ENCODE measurements at places on chromosomes 13 and 19.

DNA sequence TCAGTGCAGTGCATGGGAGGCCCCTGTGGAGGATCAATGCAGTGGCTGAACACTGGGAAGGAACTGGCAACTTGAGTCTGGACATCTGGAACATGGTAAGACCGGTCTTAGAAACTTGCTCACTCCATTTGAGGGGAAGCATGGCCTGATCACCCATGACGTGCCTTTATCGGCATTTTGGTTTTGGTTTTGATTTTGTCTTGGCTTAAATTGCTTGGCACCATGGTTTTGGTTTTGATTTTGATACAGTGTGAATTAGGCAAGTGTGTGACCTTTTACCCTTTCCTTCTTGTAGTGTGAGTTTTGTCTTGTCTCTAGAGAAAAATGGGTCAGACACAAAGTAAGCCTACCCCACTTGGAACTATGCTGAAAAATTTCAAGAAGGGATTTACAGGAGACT is 77.3 kb downstream of the ZNF486 start:
- DNase-seq, result no peak

GRCh38 chr19:23437901-23438300 is 42.6 kb upstream of the ZNF91 start:
- DNase-seq, result no peak

DNA sequence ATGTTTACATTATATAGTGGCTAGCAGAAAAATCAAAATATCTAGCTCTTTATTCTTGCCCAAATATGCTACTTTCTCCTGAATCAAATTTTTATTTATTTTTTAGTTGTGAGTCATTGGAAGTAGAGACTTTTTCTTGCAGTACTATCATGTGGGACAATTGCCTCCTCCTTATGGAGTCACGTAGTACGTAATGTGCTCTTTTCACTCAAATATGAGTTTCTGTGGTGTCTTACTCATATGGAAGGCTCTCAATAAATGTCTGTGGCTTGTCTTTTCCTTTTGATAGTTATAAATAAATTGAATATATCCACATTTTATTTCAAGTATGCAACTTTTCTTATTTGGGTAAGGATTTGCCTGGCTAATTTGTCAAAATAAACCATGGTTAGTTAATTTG is 1411.0 kb upstream of the SLC10A2 start:
- no peak for DNase-seq

DNA sequence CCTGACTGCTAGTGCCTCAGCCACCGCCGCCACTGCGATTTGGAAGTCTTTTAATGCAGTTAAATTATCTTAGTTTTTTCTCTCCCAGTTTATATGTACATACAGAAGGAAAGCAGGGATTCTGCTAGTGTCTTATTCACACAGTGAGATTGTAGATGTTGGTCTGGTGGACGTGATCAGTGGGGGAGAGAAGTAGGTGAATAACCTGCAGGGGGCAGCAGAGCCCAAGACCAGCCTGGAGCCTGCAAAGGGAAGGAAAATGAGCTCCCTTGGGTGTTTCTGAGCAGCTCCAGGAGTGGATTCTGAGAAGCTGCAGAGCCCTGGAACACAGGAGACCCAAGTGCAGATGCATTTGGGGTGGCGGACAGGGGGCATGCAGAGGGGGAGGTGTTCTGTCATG is 26.3 kb downstream of the ZNF844 start:
- no peak for DNase-seq

- no peak for DNase-seq
Measured at GRCh38 chr19:18351544-18351943, 11.1 kb downstream of the PGPEP1 start.

DNA sequence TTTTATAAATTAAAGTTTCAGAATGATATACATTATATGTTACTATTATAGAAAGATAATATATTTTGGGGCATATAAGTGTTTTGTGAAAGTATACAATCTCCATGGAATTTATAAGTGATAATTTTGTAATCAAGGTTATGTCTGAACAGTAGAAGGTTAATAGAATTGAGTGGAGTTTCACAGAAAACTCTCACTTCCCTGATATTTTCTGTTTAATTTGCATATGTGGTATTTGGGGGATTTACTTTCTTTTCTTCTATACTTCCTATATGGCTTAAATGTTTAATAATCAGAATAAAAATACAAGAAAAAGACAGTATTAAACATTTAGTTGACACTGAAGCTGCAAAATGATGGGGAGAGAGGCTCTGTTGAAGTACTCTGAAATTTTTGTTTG is 848.5 kb downstream of the DACH1 start:
- no peak for DNase-seq

DNA sequence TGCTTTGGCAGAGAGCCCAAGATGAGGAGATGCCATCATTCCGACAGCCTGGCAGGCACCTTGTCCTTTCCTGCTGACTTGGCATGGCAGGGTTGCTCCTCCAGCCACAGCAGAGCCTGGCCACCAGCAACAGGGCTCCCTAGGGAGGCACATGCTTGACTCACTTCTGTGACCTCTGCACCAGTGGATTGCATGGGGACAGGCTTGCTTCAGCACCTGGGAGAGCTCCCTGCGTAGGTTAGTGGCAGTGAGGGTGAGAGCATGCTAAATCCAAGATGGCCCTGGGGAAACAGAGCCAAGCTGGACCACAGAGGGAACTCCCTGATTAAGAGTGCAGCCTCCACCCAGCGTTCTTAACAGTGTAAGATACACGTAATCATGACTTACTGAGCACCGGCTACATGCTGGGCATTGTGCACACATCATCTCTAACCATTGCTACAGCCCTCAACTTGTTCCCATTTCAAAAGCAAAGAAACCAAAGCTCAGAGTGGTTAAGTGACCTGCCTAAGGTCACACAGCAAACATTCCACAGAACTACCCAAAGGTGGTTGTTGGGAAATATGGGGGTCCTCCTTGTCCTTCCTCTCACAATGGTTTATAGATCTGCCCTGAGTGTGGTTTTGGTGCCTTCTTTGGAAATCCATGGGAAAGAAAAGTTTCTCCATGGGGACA is 116.6 kb upstream of the UQCRFS1 start:
- DNase-seq, result no peak

DNA sequence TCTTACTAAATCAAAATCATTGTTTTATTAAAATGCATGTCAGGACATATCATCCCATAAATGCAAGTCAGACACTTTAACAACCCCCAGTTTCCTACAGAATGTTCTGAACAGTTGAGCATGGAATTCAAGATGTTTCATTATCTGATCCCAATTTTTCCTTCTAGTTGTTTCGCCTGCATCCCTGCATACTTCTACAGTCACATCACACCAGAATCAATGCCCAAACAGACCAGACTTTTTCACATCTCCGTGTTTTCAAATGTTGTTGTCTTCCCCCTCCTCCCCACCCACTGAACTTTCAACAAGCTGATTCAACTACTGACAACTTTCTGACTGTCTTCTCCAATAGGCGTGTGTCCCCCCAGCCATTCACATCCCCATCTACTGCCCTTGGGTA is 48.6 kb downstream of the LHFPL6 start:
- DNase-seq, result no peak

DNA sequence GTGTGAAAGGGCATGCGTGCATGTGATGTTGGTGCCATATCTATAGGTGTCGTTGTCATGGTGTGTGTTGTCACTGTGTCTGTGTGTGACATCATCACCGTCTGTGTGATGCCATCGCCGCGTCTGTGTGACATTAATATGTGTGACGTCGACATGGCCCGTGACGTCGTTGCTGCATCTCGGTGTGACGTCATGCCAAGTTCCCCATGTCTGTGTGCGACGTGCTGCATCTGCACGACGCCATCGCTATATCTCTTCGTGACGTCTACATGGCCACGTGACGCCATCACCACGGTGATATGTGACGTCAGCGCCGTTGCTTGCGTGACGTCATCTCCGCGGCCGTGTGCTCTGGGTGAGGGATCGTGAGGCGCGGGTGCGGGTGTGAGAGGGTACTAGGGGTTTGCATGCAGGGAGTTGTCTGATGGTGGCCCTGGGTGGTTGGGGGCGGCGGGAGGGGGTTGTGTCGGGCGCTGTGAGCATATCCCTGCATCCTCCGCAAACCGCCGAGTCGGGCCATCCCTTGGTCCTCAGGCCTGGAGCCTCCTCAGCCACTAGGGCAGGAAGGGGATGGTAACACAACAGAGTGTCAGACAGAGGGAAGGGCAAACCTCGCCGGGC is 14.6 kb downstream of the GTPBP3 start:
- DNase-seq, result no peak

GRCh38 chr13:28636069-28636468 is 22.9 kb upstream of the POMP start:
- no peak for DNase-seq

DNA sequence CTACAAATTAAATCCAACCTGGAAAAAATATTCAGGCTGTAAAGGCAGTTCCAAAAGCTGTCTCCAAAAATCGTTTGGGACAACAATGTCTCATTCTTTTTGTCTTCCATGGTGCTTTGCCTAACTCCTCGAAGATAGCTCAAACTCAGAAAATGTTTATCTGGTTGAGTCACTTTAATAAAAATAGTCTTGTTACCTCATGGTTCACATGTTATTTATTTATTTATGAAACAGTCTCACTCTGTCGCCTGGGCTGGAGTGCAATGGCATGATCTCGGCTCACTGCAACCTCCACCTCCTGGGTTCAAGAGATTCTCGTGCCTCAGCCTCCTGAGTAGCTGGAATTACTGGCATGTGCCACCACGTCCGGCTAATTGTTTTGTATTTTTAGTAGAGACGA is 4.9 kb upstream of the BRD4 start:
- DNase-seq, result no peak

GRCh38 chr19:29625186-29625651 is 19.1 kb downstream of the POP4 start:
- no peak for DNase-seq

- no peak for DNase-seq
Measured at GRCh38 chr13:42279080-42279479, 7.1 kb downstream of the AKAP11 start.

DNA sequence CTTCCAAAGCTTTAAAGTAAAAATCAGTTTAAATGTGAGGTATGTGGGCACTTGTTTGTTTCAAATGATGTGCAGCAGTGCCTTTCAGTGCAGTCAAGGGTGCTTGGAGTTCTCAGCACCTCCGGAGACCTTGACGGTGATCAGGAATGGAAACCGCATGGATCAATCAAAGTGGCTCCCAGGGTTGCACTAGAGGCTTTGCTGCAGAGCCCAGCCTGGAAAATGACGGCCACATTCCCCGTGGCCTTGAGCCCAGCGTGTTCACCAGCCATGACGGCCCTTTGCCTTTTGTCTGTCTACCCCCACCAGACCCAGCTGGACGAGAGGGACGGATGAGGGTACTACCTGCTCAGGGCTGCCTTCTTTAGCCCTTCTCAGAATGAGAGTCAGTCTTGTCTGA is 320.0 kb downstream of the TEX29 start:
- no peak for DNase-seq

DNA sequence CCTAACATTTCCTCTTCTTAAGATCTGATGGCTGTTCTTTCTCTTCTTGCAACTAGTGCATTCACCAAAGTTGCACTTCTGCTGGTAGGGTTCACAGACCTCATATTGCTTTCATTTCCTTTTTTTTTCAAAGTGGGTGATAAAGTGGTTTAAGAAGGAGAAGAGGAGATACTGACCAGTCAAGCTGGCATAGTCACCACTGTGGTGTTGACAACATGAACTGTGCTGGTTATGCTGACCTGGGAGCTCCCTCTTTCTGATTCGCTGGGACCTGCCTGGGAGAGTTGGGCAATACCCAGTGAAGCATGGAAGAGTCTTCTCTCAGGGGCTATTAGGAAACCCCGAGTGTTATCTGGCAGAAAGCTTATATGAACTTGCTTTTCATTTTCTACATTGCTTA is 222.9 kb downstream of the SLITRK5 start:
- DNase-seq, result no peak

- DNase-seq, result no peak
Measured at GRCh38 chr13:85367887-85368286, 431.3 kb downstream of the SLITRK6 start.

DNA sequence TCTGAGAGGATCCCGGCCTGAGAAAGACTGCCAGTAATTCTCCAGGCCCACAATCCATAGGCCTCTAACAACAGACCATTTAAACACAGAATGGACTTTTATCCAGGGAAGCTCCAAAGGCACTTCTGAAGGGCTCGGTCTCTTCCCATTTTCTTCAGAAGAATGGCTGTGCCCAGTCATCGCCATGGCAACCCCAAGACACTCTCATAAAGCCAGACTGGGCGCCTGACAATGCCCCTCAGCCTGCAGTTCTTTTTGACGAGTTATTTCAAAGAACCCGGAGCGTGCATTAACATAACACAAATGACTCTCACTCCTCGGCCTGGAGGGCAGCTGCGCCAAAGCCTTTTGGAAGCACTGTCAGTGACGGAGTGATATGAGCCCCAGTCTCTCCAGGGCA is 61.0 kb downstream of the RASA3 start:
- DNase-seq, result no peak

GRCh38 chr13:95207769-95208366 is 93.4 kb downstream of the ABCC4 start:
- DNase-seq, result no peak

GRCh38 chr19:49879243-49879963 is 1.9 kb downstream of the TBC1D17 start:
- DNase-seq, result no peak

- DNase-seq, result no peak
Measured at GRCh38 chr13:94710881-94711560, 1.3 kb downstream of the SOX21 start.

DNA sequence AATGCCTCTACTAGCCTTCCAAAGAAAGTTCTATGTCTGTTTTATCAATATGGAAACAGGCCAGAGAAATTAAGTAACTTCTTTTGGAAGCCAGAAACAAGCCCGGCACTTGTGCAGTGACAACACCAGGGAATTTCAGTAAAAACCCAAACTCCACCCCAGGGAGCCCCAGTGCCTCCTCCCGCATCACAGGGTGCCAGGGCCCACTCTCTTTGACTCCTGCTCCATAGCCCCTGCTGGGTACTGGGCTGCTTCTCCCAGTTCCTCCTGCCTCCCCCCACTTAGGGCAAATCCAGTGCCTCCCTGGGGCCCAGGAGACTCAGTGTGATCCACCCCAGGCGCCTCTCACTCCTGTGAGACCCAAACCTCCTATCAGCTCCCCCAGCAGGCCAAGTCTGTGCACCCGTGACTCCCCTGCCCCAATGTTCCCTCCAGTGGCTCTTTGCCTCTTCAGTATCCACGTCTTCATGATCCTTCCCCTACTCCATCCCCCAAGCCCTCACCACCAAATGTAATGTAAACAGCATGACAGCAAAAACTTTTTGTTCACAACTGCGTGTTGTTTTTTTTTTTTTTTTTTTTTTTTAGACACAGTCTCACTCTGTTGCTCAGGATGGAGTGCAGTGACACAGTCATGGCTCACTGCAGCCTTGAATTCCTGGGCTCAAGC is 2.3 kb upstream of the FFAR3 start:
- DNase-seq, result no peak

- DNase-seq, result no peak
Measured at GRCh38 chr19:53898636-53899341, 10.3 kb upstream of the CACNG7 start.

- no peak for DNase-seq
Measured at GRCh38 chr13:45004096-45004495, 14.8 kb downstream of the GPALPP1 start.

- no peak for DNase-seq
Measured at GRCh38 chr13:109403012-109403421, 383.4 kb downstream of the IRS2 start.
